WERI-Rb-1 (cell line): ENCODE measurements at places on chromosomes 7 and 10.

GRCh38 chr7:104998040-104998752 lies 15.8 kb upstream of the KMT2E start:
- DNase-seq, result no peak

DNA sequence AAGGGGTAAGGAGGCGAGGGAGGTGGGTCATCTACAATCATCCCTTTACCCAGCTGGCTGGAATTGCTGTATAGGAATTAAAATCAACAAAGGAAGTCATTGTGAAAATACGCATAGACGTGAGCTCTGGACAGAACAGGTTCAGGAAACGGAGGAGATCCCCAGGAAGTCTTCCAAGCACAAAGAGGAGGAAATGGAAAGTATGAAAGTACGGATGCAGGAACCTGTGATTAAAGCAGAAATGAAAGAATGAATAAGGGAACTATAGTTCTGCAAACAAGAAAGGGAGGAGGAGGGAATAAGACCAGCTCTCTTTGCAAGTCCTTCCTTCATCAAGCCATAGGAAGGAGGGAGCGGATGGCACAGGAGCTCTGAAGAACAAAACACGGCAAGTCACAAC lies 61.8 kb downstream of the PYROXD2 start:
- no peak for DNase-seq

DNA sequence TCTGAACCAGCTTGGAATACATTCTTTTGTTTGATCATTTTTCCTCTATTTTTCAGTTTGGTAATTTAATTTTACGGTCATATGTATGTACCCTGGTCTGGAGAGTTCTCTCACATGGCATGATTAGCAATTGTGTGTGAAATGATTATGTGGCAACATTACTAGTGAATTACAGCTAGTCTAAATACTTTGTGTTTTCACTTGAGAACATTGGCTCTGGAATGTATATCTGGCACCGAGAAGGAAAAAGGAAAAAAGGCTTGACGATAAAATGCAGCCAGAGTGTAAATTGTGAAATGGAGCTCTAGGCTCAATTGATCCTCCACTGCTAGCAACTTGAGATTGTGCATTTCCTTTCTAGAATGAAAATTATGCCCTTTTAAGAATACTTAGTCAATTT lies 397.2 kb downstream of the EXOC4 start:
- DNase-seq, result no peak

DNA sequence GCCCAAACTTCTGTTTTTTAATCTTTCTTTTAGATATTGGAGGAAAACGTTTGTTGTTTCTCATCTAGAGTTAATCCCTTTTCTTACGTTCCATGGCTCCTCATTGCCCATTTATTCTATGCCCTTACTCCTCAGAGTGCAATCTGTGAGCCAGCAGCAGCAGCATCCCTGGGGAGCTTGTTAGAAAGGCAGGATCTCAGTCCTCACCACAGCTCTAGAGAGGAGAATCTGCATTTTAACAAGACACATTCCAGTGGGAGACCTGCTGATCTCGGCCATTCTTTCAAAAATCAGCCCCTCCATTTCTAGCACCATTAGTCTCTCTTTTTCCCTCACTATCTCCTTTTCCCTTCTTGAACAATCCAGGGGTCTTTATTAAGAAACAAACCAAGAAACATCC lies 84.4 kb upstream of the NOBOX start:
- no peak for DNase-seq

DNA sequence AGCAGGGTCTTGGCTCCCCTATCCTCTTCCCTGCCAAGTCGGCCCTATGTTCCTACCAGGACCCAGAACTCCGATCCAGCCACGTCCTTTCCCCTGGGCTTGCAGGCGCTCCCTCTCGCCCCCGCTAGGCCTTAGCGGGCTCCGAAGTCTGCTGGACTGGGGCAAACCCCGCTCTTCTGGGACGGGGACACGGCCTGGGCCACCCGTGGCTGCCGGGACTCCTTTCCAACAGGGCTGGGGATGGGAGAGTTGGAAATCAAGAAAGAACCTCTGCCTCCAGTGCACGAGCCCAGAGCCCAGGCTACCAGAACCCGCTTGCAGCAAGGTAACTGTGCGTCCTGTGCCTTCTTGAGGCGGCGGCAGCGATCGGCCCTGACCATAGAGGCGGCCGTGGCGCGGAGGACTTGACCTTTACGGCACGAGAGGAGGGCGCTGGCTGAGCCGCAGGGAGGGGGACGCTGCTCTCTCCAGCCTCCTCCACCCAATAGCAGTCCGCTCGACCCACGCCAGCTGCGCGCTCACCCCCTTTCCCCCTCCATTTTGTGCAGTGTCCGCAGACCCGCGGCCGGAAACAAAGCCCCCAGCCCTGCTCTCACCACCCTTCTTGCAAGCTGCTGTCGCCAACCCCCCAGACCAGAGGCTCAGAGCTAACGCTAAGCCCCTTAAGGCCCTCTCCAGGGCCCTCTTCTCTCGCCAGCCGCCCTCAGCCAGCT lies 7.0 kb upstream of the HOXA11 start:
- no peak for DNase-seq

DNA sequence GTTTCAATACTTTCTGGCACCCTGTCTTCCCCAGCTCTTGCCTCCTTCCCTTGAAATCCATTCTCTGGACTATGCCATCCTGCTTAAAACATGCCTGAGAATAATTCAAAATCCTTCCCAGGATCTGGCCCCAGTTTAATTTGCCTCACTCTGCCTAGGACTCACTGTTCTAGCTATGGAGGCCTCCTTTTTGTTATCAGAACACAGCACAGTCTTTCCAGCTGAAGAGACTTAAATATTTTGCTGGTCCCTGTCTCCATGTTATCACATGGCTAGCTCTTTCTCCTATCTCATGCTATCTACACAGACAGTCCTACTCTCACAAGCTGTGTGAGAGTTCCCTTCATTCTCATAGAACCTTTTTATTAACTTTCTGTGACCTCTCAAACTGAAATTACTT lies 194.8 kb downstream of the RNLS start:
- DNase-seq, result no peak

DNA sequence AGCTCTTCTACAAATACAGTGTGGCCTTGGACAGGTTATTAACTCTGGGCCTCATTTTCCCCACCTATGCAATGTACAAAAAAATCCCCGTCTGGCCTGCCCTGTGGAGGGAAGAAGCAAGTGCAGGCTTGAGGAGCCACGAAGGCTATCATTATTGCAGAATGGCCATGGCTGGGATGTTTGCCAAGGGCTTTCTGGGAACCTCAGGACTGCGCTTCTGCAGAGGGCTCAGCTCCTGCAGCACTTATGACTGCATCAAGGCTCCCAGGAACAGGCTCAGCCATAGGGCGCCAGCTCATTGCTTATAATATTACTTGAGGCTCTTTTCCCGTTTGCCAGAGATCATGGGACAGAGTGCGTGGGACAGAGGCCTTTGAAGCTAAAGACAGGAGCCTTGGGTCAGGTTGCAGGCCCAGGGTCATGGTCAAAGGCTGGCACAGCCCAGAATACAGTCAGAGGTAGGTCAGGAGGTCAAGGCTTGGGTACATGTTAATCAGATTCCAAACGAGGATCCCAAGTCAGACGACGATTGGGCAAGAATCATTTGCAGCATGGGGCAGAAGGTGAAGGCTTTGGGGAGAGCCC lies 20.6 kb upstream of the C10orf105 start:
- no peak for DNase-seq

- no peak for DNase-seq
Observed at GRCh38 chr10:34656661-34657060, 158.4 kb downstream of the PARD3 start.

GRCh38 chr7:46791188-46791587 lies 790.7 kb downstream of the TNS3 start:
- no peak for DNase-seq

DNA sequence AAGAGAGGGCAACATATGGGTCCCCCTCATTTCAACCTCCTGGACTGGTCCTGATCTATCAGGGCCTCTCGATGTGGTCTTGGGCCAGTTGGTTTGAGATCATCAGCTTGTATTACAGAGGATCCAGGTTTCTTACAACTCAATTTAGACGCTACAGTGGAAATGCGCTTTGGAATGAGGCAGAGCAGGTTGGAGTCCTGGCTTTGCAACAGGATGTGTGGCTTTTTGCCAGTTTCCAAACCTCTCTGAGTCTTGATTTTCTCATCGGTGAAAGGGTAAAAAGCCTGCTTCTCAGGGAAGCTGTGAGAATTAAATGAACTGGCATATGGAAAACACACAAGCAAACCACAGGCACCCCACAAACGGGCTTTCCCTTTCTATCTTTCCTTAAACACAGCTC lies 37.5 kb upstream of the MKI67 start:
- DNase-seq, result no peak

GRCh38 chr10:1746796-1747195 lies 9.5 kb upstream of the ADARB2 start:
- no peak for DNase-seq

- DNase-seq, result no peak
Observed at GRCh38 chr10:43136995-43137716, 1.1 kb upstream of the CSGALNACT2 start.

GRCh38 chr10:108696792-108697477 lies 1226.4 kb downstream of the XPNPEP1 start:
- no peak for DNase-seq

- DNase-seq, result no peak
Observed at GRCh38 chr10:23073527-23073926, 21.9 kb upstream of the MSRB2 start.

- DNase-seq, result peak; percentile 15
Observed at GRCh38 chr10:29239569-29240472, 49.0 kb upstream of the LYZL1 start.

GRCh38 chr10:6012121-6012905 lies 35.0 kb upstream of the IL15RA start:
- DNase-seq, result no peak
